ENCODE measurements at places on chromosomes 16 and 17.

DNA sequence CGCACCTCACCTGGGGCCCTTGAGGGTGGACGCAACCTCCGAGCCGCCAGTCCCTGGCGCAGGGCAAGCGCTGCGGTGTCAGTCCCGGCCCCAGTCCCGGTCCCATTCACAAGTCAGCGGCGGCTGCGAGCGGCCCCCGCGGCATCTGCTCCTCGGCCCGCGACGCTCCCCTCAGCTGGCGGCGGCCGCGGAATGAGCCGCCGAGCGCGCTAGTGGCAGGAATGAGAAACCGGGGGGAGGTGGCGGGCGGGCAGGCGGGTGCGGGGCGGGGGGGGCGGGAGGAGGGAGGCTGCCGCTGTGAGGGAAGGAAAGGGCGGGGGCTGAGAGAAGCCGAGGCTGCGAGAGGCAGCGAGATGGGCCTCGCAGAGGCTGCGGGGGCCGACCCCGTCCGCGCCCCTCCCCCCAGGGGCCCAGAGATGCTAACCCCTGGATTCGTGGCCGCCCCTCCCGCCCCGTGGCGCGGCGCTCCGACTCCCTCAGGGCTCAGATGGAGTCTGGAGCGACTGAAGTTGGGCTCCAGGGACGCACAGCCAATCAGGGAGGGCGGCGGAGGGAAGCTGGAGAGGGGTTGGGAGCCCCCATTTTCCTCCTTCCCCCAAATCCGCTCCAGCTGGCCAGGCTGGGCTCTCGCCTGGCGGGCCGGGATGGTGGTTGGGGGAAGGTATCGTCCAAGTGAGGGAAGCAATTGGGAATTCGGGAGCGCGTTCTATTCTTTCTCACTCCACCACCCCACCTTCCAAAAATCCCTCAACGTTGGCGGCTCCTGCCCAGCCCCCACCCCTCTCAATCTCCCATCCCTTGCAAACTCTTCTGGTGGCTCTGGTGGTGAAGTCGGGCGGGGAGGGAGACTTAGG lies at the start of gene CDH11:
Gene CDH11, minus strand, starts transcription at position 194 of the 854 bp plus-strand sequence. CDS start 117,194 bp downstream, outside the sequence.
- DNase-seq: no peak

DNA sequence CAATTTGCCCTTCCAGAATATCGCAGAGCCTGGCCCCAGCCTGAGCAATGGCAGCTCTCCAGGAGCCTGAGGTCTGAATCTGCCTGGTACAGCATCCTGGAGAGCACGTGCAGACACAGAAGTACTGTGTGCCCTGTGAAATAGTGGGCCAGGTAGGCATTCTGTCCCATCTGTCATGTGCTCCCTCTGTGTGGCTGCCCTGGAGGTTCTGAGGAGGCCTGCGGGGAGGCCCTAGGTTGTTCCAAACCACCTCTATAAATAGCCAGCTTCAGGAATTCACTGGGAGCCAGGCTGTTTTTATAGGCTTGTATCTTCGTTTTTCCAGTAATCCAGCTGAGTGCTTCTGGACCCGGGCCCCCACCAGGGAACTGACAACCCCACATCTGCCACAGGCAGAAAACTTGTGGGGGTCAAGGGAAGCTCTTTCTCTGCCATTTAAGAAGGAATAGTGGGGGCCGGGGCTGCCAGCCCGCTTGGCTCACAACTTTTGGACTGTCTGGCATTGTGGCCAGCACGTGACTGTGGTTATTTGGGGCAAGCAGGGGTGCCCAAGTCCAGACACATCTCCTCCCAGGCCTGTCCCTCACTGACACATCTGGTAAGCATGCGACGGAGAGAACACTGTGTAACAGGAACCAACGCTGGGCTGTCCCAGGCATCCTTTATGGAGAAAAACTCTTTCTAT lies 356.3 kb upstream of the TNRC6C start:
- DNase-seq: no peak

- DNase-seq: no peak
These were observed 5.1 kb downstream of the LYRM9 start for GRCh38 chr17:27888067-27888466.

- no peak for DNase-seq
These were observed 126.6 kb upstream of the SDK2 start for GRCh38 chr17:73770849-73771229.

DNA sequence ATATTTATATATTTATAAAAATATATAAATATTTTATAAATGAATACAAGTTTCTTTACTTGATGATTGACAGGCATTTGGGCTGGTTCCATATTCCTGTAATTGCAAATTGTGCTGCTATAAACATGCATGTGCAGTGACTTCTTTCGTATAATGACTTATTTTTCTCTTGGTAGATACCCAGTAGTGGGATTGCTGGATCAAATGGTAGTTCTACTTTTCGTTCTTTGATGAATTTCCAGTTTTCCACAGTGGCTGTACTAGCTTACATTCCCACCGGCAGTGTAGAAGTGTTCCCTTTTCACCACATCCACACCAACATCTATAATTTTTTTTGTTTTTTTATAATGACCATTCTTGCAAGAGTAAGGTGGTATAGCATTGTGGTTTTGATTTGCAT lies 7.8 kb downstream of the ACSM2B start:
- DNase-seq: no peak

DNA sequence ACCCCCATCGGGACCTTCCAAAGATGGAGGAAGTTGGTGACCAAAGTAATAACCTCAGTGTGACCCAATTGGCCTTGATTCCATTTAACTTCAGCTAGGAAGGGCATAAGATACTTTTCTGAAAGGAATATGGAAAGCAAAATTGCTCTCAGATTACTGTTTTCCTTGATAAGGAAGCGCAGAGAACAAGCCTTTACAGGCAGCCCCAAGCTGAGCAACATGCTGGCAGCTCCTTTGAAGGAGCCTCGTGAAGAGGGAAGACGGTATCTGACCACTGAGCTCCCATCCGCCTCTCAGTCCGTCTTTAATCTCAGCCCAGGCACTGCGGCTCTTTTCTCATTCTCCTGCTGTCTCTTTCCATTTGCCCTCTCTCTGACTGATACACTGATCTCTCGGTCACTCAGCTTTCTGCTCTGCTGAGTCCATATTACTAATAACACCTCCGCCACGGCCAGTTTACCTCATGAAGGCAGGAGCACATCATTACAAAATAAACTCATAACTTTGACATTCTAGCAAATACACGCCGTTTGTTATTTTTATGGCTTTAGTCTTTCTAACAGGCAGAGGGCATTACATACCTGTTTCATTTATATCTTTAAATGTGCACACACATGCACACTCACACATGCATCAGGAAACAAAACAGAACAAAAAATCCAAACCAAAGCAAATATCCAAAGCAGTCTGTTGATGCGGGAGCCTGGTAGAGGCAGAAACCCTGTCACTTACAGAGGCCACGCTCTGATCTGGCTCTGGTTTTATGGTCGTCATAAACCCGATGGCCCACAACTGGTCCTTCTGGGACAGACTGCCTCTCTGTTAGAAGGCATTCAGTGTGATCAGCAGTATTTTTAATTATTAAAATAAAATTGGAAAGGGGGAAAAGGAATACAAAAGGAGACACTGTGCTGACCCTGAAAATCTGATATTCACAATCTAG lies 183.2 kb downstream of the AATF start:
- DNase-seq: no peak

DNA sequence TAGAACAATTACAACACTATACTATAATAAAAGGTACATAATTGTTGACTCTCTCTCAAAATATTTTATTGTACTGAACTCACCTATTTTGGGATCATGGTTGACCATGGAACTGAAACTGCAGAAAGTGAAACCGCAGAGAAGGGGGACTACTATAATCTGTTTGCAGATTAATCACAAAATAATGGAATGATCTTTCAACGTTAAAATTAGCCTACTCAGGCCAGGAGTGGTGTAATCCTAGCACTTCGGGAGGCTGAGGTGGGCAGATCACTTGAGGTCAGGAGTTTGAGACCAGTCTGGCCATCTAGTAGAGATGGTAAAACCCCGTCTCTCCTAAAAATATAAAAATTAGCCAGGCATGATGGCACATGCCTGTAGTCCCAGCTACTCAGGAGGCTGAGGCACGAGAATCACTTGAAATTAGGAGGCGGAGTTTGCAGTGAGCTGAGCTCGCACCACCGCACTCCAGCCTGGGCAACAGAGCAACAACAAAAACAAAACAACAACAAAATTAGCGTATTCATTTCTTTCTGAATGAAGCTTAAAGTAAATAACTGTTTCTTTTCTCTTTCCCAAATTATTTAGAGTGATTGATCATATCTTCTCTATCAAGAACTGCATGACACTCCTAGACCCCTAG lies 45.6 kb downstream of the IKZF3 start:
- DNase-seq: no peak
